ENCODE measurements at places on chromosomes 12 and 14. TPM values are rescaled to one million over a fixed set of nuclear protein-coding genes. Genes with fewer than 3 reads are reported as not detected.

DNAH10 gene
- 0.82 TPM for total RNA-seq

KRT83 gene
- not detected for total RNA-seq

NUP107 gene
- total RNA-seq, result 51.8 TPM

EML1 gene
- 80.3 TPM for total RNA-seq

POTEM gene
- total RNA-seq, result not detected

RNU7-1 gene
- total RNA-seq, result not detected

ST8SIA1 gene
- 4.6 TPM for total RNA-seq

LAG3 gene
- total RNA-seq, result 0.16 TPM

KRT74 gene
- not detected for total RNA-seq

CDKN1B gene
- total RNA-seq, result 41.2 TPM

LRRK2 gene
- 22.1 TPM for total RNA-seq

AGAP2 gene
- total RNA-seq, result 0.27 TPM

IL26 gene
- not detected for total RNA-seq

WNK1 gene
- 91.7 TPM for total RNA-seq

FAM181A gene
- not detected for total RNA-seq

NTF3 gene
- 1.3 TPM for total RNA-seq

RND1 gene
- total RNA-seq, result not detected

NUAK1 gene
- 3.0 TPM for total RNA-seq

AKAP6 gene
- 2.2 TPM for total RNA-seq

ANKRD33 gene
- not detected for total RNA-seq

SYCP3 gene
- 0.18 TPM for total RNA-seq

HOXC10 gene
- total RNA-seq, result not detected

TMEM132D gene
- not detected for total RNA-seq

GSC gene
- total RNA-seq, result 2.1 TPM

GPR135 gene
- total RNA-seq, result 4.3 TPM

LACRT gene
- not detected for total RNA-seq

KRT78 gene
- not detected for total RNA-seq

TSPAN19 gene
- total RNA-seq, result not detected

LRRC43 gene
- total RNA-seq, result 0.74 TPM

CPNE6 gene
- total RNA-seq, result not detected

CRADD gene
- total RNA-seq, result 12.9 TPM

PCBP2 gene
- total RNA-seq, result 233 TPM

CLEC14A gene
- 0.63 TPM for total RNA-seq
